ENCODE measurements at places on chromosomes 12 and 14.

DNA sequence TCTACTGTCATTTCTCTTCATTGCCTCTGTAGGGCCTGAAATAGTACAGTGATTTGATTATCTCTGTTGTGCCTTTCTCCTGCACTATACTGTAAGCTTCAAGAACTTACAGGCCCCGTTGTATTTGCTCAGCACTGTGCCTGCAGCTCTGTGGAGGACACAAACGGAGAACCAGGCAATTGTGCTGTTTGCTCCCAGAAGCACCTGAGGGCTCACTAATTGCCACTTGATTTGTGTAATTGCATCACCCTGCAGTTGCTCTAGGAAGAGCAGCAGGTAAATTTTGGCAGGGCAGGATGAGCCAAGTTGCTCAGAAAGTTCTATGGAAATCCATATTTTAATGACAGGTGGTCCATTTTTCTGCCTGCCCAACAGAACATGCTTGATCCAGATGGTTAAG, 11.6 kb upstream of the KRT82 start:
- DNase-seq: no peak

DNA sequence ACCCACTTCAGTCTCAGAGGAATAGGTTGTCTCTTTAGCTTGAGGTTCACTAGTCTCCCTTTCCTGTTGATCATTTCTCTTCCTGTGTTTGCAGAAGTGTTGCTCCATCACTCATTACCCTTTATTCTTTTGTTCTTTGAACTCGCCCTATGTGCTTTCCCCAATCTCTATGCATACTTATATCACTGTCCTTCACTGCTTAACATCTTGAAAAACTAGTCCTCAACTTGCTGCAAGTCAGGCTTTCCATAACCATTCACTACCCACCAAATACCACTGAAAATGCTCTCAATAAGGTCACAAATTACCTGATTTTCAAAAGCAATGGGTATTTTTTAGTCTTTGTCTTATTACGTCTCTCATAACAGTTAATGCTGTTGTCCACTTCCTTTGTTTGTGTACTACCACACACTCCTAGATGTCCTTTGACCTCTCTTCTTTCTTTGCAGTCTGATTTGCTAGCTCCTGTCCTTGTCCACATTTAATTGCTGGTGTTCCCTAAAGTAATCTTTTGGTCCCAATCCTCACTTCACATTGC, 80.8 kb downstream of the RIC8B start:
- no peak for DNase-seq

- no peak for DNase-seq
These were observed 48.5 kb downstream of the ADIPOR2 start for GRCh38 chr12:1739368-1739767.

- no peak for DNase-seq
These were observed 914 bp upstream of the GARIN2 start for GRCh38 chr14:67188326-67188725.

GRCh38 chr14:84874436-84874835, 655.5 kb upstream of the FLRT2 start:
- DNase-seq: peak; percentile 90

DNA sequence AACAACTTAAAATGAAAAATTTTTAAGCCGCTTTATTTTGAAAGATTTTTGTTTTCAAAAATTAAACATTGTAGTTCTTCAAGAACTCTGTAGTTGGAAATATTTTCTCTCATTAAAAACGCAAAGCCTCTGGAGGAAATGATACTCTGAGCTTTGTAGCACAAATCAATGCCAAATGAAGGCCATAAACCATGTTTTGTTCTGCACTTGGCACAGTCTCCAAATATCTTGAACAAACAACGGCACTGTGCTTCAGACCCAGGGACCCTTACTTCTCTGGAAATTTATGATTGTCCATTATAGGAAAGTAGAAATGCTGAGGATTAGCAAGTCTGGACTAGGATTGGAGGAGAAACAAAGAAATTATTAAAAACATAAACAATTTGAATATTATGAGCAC, 160.8 kb upstream of the BMP4 start:
- no peak for DNase-seq

- DNase-seq: no peak
These were observed 59.7 kb upstream of the ARID2 start for GRCh38 chr12:45669792-45670191.

GRCh38 chr12:64943686-64944085, 119.2 kb downstream of the TBC1D30 start:
- no peak for DNase-seq

GRCh38 chr12:131782061-131782460, 46.1 kb upstream of the MMP17 start:
- no peak for DNase-seq

DNA sequence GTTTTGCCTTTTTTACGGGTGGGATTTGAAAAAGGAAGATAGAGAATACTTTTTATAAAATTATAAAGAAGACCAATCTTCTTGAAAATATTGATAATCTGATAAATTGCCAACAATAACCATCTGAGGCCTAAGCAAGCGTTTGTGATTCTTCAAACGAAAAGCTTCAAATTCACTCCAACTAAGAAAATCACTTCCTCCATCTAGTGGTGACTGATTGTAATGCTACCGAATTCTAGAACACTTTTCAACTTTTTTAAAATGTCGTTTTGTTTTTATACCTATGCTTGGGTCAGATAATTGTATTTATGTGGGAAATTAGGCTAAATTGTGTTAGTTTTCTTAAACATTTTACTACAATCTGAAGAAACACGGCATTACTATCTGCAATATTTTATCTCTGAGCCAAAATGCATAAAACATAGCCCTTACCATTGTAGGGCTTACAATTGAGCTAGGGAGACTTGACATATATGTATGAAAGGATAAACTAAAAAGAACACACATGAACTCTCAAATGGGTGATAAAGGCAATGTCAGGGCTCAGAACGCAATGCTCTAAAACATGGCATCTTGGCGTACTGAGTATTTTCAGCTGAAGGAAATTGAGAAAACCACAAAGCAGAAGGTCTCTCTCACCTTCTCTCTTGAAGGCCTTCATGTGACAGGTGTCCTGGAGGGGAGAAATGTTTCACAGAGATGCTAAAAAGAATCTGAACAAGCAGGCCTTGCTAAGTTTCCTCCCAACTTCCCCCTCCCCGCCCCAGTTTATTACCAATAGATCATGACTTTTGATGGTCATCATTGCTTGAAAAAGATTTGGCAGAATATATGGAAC, 36.8 kb upstream of the G2E3 start:
- DNase-seq: peak; percentile 39

GRCh38 chr12:97185567-97185966, 277.0 kb upstream of the RMST start:
- no peak for DNase-seq

GRCh38 chr14:91980157-91980556, 32.7 kb upstream of the FBLN5 start:
- no peak for DNase-seq

GRCh38 chr14:57659052-57659451, 165.4 kb upstream of the CCDC198 start:
- DNase-seq: no peak

DNA sequence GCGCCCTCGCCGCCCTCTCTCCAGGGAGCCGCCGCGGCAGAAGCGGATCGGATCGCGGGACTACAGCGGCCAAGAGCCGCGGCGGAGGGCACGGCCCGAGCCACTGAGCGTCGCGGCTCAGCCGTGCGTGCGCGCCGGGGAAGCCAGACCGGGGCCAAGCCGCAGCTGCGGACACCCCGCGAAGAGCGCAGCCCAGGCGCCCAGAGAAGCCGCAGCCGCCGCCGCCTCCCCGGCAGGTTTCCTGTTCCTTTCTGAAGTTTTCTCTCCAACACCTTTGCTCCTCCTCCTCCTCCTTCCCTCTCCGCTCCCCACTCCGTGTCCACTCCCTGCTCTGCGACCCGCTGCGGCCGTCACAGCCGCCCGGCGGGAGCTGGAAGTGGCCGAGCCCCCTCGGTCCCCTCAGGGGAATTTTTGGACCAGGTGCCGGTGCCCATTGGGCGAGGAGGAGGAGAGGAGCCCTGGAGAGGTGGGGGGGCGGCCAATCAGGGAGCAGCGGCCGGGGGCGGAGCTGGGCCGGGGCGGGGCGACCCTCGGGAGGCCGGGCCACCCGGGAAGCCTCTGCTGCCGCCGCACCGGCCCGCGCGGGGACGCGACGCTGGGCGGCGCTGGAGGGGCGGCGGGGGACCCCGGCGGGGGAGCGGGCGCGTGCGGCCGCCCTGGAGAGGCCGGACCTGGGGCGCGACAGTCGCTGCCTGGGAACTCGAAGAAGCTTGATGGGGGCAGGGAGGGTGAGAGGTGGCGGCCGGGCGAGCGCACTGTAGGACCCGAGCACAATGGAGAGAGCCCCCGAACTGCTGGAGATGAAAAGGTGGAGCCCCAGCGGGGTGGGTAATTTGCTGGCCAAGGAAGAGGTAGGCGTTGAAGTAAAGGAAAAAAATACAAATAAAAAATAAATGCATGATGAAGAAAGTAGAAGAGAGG, at the start of gene ITPR2:
ITPR2 (minus strand) TSS at position 373 of the 921 bp plus-strand sequence. CDS start 413 bp downstream, outside the sequence.
- DNase-seq: peak; percentile 65

DNA sequence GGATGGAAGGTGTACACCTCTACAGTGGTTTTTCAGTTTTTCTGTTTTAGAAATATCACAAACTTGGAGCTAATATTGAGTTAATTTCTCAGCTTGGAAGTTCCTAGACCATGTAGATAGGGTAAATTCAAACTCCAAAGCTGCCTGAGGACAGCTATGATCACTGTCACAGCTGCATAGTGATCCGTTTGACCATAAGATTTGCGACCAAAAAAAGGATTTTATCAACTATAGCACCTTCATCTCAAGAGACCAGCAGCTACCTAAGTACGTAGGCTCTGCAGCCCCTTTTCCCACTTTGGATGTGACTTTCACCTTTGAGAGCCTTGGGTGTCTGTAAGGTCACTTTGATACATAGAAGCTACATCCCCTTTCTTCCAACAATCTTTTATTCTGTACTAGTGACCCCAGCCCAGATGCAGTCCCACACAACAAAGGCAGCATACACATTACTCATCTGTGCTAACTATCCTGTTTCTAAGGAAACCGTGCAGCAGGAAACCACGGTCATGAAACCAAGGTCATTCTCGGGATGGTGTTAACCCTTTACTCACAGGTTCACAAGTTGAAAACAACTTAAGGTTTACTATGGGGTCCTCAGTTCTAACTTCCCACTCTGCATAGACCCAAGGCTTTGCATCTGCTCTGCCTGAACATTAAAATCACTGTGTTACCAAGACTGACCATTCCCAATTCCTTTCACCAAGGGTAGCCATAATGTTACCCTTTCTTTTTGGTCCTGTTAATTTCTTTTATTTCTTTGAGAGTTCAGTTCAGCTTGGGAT, 75.4 kb downstream of the IFT81 start:
- no peak for DNase-seq

DNA sequence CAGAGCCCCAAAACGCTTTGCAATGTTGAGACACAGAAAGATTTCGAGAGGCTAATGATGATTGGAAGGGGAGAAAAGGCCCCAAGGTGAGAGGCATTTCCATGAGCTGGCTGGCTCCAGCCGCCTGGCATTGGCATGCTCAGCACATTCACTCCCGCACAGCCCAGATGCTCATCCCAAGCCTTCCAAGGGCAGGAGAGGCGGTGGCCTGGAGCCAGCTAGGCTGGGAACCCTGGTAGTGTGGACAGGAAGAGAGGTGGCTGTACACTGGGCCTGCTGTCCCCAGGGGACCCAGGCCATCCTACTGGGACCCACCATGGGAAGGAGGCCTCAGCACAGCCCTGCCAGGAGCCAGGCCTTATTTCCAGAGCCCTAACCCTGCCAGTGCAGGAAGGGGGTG, 72.2 kb downstream of the SPTB start:
- DNase-seq: no peak

DNA sequence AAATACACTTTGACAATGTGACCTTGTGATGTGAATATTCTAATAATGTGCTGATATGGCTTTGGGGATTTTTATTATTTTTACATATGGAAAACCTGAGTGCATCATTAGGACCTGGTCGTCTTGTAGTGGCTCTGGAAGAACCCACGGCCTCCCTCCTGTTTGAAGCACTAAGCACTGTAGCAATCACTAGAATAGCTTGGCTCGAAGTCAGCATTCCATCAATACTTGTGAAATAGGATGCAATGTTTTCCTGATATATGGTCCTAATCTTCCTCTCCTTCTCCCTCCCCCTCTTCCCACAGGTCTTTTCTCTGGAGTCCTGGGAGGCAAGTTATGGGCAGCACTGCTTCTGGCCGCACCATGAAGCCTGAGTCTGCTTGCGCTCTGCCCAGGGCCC, 71.9 kb downstream of the NRXN3 start:
- DNase-seq: no peak

All from NCI-H187 treated with DMSO at 0.1 percent for 48 hours (cell line).